ENCODE measurements at places on chromosomes 6 and 20. TPM values are rescaled to one million over a fixed set of nuclear protein-coding genes. Genes with fewer than 3 reads are reported as not detected.

Gene PAK5
- 1.6 TPM for polyA plus RNA-seq

Gene PBOV1
- polyA plus RNA-seq = not detected

GRCh38 chr6:33217681-33218080 lies 9.4 kb downstream of the RING1 start:
- no peak for DNase-seq

DNA sequence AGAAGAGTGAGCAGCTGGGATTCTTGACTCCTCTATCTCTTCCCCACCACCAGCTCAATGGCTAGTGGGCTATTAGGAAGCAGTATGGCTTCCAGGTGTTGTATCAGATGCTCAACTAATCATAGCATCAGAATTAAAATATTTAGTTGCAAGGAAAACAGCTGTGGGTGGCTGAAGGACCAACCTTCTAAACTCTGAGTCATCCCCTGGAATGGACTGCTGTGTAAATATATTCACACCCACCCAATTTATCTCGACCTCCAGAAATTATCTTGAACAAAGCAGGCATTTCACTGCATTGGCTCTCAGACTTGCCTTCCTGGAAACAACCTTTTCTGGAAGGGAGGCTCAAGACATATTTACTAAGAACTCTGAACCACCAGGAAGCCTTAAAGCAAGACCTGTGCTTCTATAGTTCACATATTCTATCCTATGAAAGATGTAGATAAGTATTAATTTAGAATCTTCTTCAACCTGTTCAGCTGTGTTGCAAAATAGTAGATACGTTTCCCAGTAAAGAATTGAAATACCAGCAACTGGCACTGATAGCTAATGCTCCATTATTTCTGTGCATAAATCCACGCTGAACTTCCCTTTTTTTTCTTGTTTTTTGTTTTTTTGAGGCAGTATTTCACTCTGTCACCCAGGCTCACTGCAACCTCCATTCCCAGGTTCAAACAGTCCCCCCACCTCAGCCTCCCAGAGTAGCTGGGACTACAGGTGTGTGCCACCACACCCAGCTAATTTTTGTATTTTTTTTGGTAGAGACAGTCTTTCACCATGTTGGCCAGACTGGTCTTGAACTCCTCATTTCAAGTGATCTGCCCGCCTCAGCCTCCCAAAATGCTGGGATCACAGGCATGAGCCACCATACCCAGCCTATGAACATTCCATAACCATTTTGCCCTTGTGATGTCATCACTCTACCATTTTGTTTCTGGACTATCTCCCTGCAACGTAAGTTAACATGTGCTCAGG lies 56.9 kb upstream of the CD2AP start:
- DNase-seq = peak; percentile 64

DNA sequence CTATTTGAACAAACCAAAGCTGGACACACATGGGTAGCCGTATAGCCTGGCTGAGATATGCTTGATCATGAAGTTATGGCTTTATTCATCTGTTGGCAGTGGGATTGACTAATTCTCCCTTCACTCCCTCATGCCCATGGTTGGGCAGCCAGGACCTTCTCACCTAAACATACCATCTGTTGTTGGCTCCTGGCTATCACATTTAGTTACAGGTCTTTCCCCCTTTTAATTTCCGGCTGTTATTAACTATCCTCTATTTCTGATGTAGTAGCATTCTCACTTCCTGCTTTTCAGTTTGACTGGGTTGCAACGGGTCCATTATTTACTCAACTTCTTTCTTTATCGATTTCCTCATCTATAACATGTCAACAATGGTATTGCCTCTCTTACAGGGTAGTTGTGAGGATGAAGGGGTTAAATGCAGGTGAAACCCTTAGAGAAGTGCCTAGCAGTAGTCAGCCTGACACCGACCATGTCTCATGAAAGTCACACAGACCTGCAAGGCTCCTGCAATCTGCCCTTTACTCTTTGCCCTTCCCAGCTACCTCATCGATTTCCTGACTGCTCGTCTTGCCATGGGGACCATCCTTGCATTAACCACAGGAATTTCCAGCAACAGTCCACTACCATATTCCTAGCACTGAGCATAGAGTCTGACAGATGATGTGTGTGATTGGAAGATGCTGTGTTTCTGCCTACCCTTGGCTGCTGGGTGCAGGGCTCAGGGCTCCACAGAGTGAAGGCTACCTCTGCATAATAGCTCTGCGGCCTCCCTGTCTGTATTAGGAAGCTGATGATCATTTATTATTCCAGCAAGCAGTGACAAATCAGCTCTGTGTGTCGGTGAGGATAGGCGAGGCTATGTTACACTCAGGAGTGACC lies 42.2 kb downstream of the PPP1R14C start:
- DNase-seq = peak; percentile 69

- no peak for DNase-seq
Observed at GRCh38 chr6:20905377-20905776, 371.1 kb downstream of the CDKAL1 start.

- DNase-seq = no peak
Observed at GRCh38 chr6:156883497-156884252, 106.5 kb downstream of the ARID1B start.

GRCh38 chr6:32411566-32412327 lies 4.8 kb upstream of the BTNL2 start:
- peak; percentile 56 for DNase-seq

DNA sequence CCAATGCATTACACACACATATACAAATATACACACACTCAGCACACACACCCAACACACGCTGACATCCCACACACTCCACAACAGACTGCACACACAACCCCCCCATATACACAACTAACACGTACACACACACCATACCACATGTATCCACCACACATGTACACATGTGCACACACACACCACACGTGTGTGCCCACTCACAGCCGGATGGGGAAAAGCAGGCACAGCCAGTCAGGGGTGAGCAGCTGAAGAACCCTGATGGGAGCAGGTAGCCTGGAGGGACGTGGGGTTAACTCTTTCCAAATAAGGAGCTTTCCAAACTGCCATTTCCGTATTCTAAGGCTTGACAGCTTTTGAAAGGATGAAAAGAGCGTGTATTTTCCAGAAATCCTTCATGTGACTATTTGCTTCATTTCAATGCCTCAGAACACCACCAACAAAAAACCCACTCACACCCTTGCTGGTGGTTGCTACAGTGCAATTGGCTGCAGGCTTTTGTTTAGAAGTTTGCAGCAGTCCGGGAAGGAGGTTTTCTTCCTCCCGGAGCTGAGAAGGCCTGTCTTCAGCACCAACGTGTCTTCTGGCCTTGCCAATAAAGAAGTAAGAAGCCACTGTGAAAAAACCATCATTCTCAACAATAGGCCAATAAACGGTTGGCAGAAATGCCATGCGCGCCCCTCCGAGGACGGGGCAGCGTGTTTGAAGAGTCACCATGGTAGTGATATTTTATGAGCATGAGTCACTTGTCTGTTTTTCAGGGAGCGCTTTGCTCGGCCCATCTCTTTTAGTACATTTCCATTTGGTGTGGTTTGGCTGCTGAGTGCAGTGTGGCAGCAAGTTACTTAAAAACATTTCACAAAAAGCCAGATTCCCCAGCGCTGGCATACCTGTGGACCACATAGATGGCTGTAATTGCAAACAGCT lies 131.3 kb upstream of the GMDS start:
- DNase-seq = no peak

GRCh38 chr20:33688938-33689424 lies 2.8 kb upstream of the E2F1 start:
- DNase-seq = no peak

DNA sequence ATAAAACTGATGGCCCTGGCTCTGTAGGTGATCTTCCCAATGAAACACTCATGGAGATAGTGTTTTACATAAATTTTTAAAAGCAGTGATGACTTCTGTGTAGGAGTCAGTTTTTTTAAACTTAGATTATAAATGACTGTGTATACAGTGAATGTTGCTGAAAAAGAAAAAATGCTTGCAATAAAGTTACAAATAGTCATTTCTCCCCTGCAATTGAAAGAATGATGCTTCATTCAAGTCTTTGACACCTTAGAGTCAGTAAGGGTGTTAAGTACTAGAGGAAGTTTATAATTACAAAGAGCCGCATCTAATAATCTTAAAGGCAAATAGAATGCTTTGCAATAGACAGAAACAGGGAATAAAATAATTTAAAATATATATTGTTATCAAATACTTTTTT lies 27.6 kb downstream of the ZNF292 start:
- DNase-seq = no peak

DNA sequence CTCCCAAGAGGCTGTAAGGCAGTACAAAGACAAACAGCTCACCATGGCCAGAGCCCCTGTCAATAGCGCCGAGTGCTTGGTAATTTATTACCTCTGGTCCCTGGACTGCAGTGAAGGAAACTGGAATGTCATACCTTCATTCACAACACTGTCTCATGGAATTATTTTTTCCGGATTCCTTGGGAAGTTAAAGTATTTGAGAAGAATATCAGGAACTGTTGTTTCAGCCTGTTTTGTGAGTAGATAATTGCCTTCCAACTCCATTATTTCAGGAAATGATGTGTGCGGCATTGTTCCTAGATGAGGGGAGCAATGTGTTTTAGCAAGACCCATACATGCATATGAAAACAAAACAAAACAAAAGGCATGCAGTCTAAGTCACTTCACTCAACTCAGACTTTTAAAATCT lies 64.0 kb downstream of the BLOC1S5 start:
- DNase-seq = no peak
